ENCODE measurements at places on chromosomes 3 and 15.
A peak's percentile ranks its signal among the peaks of the same experiment; 100 is the strongest.

GRCh38 chr3:156867174-156867573, 41.0 kb downstream of the LEKR1 start:
- DNase-seq, result no peak

GRCh38 chr3:138347960-138348753, at the start of gene MRAS:
Gene MRAS (plus strand): TSS chr3:138348579. CDS start chr3:138372884, 24,305 bp downstream.
- DNase-seq, result peak; percentile 11

GRCh38 chr15:80183886-80184285, 31.1 kb downstream of the FAH start:
- peak; percentile 12 for DNase-seq

DNA sequence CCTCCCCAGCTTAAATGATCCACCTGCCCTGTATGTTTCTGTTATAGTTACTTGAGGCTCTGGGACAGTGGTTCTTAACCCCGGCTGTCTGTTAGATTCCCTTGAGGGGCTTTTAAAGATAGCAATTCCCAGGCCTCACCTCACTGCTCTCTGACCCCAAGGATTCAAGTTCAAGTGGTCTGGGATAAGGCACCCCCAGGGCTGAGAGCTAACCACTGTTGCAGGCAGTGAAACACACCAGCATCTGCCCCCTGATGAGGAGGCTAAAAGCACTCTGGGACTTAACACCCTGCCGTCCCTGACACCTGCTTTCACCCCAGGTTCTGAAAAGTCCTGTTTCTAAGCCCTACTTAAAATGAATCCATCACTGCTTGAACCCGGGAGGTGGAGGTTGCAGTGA, 103.7 kb downstream of the LRRK1 start:
- no peak for DNase-seq

- DNase-seq, result no peak
These were observed 65.1 kb downstream of the GLCE start for GRCh38 chr15:69225355-69226022.

DNA sequence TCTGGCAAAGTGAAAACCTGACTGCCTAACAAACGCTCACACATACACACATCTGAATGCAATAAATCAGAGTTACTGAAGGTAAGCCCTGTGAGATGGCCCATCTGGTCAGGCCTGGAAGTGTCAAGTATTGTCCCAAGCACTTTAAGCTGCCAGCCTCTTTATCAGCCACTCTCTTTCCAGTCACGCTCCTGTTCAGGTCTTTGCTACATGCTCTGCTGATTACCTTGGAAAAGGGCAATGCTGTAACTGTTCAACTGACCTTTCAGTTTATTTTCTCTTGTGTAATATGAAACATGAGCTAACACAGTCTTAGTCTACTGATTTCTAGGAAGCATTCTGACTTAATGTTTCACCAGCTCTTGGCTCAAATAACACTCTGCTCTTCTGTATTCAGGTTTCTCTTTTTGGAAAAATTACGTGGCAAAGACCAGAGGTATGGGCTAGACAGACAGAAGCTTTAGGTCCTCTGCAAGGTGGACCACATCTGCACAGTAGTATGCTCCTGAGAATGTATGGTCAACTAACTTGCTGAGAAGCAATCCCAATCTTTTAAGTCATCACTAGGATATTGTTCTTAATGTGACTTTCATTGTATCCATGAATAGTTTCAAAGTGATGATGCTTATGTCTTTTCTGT, 44.5 kb downstream of the GBE1 start:
- DNase-seq, result no peak

GRCh38 chr3:172135820-172136219, 96.4 kb downstream of the FNDC3B start:
- DNase-seq, result no peak

- no peak for DNase-seq
These were observed 135.9 kb downstream of the CMSS1 start for GRCh38 chr3:99953596-99953995.

DNA sequence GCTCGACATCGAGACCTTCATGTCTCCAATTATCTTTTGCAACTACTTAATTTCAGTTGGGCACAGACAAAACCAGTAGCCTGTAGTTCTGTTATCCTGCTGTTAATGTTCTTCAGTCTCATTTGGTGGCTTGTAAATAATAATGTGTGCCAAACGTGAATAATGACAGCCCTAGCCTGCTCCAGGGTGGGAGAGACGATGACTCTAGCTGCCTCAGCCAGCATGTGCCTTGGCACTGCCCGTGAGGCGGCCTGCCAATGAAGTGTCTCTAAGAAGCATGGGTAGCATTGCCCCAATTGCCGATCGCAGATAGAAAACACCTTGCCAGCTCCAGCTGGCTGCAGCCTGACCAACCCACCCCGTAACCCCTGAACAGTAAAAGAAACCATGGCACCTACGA, 58.8 kb downstream of the ASB7 start:
- DNase-seq, result no peak

DNA sequence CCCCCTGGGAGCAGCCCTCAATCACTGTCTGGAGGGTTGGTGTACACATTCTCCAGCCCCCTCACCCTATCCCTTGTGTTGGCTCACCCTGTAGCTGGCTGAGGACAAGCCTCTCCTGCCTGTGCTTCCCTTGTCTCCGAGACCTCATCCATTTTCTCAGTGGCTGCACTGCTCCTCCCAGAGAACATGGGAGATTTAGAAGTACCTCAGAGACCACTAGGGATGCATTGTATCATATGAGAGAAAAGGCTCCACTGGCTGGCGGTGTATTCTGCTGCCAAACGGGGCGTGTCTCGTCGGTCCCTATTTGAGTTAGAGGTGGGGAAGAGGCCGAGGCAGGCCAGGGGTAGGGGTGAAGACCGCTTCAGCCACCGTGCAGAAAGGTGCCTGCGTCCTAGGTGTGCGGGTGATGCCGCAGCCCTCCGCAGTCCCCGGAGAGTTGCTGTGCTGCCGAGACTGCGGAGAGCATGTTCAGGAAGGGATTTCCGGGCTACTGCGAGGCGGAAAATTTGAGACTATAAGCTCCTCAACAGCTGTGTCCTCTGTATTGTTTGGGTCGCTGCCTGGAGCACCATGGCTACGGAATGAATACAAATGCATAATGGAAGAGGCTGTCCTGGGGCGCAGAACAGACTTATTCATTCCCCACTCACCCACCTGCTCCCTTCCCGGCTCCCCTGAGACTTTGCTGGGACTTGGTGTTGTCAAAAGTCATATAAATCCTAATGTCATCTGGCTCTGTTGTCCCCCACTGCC, 43.8 kb downstream of the SPSB4 start:
- peak; percentile 84 for DNase-seq

DNA sequence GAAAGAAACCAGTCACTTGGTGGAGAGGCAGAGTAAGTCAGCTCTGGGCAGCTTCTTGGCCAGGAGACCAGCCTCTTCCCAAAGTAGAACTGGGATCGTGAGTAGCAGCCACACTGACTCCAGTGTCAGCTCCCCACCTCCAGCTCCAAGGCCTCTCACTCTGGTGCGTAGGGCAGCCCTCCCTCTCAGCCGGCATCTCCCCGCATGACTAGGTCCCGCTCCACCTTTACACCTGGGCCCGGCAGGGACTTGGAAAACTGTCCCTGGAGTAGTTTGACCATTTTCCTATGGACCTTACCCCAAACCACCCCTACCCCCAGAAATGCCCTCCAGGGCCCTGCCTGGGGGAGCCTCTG, 3.3 kb downstream of the STRA6 start:
- DNase-seq, result no peak

DNA sequence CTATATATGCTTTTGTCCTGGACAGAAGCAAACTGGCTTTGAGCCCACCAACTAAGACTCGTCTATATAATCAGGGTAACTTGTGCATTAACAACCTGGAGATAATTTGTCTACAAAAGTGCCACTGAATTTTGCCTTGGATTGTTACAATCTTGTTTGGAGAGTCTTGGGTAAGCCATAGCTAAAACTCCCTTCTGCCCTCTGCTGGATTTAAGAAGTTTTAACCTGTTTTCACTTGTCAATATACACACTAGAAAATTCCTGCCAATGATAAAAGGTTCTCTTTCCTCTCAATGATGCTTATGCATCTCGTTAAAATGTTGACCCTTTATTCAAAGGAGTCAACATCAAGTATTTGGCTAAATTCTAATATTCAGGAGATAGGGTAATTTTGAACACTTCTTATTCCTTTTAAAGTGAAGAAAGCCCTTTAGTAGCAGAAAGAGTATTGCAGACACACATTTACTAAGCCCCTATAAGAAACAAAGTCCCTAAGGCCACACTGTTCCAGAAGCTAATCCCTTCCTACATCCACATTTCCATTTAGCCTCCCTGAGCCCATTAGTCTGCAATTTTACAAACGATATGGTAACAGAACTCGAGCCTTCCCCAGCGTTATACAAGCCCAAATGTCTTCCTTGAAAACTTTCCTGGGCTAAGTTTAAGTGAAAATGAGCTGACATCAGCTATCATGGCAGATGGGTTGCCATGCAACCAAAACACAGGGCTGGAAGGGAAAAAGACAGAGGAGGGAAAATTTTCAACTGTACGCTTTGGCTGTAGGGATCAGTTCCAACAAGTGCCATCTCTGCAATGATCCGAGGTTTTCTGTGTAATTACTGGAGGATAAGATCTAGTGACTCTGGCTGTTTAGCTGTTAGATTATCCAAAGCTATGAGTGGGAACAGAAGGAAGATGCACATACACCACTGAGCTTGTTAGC, 75.9 kb upstream of the FGF12 start:
- DNase-seq, result peak; percentile 18

DNA sequence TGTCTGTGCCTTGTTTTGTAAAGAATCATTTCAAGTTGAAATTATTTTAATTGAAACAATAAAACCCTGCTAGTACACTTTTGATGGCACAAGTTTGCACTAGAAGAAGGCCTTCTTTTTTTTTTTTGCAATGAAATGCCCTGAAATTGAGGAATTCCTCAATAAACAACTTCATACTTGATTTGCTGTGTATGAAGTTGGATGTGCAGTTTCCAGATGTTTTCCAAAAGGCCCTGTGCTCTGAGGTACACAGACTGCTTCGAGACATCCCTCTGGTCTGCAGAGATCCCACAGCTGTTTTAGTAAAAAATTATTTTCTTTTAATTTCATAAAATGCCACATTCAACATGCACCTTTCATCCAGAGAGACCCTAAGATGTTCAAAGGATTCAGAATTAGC, 48.9 kb downstream of the HES1 start:
- DNase-seq, result no peak

DNA sequence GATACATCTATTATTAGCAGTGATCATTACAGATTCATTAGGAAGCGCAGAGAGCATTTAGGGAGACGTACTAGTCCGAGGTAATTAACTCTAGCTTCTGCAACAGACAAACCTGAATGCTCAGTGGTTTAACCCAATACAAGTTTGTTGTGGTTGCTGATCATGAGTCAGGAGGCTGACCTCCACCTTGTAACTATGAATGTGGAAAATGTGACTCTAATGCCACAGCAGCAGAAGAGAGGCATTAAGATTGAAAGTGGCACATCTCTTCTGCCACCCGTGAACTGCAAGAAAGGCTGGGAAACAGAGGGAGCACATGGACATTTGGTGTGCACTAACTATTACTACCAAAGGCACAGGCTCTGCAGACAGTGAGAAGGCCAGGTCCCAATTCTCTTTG, 71.2 kb upstream of the C3orf80 start:
- DNase-seq, result no peak

- DNase-seq, result no peak
These were observed 29.9 kb upstream of the PEX5L start for GRCh38 chr3:180066598-180066997.

DNA sequence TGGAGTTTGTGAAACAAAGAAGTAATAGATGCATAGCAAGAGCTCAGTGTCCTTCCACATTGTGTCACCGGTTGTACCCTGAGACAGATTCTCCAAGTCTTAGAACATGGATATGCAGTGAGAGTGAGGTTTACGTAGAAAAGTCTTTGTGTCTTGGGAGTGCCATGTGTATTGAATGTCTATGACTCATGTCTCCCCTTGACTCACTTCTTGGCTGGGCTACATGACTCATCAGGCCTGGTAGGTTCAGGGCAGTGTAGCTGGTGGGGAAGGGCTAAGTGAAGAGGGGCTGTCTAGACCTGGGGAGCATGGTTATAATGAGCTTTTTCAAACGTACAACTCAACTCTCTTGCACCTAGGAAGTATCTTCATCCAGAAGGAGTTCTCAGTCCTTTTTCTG, 167.4 kb downstream of the GAP43 start:
- DNase-seq, result no peak

DNA sequence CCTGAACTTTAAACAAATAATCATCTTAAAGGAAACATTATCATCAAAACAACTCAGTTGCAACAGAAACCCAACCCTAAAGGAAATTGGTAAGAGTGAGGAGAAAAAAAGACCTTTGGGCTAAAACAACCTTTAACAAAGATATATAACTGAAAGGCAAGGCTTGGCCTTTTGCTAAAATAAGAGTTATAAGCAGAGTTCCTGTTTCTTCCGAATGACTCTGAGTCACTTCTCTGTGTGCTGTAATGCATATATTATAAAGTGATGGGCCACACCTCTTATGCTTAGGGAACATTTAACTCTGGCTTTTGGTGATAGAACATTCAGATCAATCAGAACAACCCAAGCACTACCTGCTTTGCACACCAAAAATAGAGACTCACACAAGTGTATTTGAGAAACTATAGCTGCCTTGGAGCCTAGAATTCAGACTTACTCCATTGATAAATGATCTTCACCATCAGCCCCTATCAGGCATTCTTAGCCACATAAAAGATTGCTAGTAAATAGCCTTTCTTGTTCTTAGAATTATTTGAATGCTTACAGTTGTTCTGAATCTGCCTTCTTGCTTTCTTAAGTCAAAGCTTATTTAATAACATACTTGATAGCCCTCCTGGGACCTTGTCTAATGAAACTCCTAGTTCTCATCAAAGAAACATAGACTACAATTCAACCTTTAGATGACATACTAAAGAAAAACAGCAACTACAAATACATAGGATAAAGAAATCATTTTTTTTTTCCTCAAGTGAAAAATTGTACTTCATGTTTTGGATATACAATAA, 294.2 kb upstream of the SEMA6D start:
- DNase-seq, result no peak

GRCh38 chr3:195105389-195105788, 165.6 kb downstream of the XXYLT1 start:
- DNase-seq, result no peak

DNA sequence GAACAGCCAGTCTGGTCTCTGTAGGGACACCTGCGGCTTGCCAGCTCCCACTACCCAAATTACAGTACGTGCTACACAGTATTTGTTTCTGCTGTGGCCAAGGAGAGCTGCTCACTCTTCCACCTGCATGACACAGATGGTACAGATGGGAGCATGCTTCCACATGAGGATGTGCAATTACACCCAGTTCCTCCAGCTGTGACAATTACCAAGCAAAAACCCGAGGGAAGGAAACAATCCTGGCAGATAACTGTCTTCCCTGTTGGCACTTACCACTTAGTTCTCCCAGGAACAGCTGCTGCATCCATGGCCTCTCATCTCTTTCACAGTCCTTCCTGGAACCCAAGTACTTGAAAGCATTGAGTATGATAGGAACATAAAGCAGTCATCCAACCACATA, 34.4 kb downstream of the DET1 start:
- DNase-seq, result peak; percentile 69

DNA sequence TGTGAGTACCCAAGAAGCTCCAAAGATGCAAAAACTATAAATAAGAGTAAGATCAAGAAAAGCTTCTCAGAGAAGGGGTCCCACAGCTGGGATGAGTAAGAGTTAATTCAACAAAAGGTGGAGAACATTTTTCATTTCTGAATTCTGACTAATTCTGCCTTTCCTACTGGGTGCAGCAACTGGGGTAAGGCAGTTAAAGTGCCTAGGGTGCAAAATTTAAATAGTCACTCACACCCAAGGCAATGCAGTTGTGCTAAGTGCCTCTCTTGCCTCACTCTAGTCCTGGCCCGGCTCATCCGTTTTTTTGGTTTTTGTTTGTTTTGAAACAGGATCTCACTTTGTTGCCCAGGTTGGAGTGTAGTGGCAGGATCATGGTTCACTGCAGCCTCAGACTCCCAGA, 240.2 kb downstream of the TP63 start:
- no peak for DNase-seq

- DNase-seq, result no peak
These were observed 1.3 kb upstream of the RBP1 start for GRCh38 chr3:139540651-139541531.
